Bronchial smooth muscle cell (primary cell): ENCODE measurements at places on chromosomes 13 and 19. TPM values are rescaled to one million over a fixed set of nuclear protein-coding genes. Genes with fewer than 3 reads are reported as not detected.

Gene ZNF431
- 2.5 and 4.4 TPM in 2 replicates for total RNA-seq

Gene ZNF836
- total RNA-seq: 8.2 and 11.5 TPM in 2 replicates

Gene C19orf38
- total RNA-seq: 1.2 and 1.3 TPM in 2 replicates

Gene CYP2A6
- not detected in 2 replicates for total RNA-seq

Gene NXNL1
- total RNA-seq: not detected in 2 replicates

Gene CTXN1
- total RNA-seq: 0.26 and 0.63 TPM in 2 replicates

Gene LAMP1
- 231 and 301 TPM in 2 replicates for total RNA-seq

Gene ZNF607
- 5.2 and 7.5 TPM in 2 replicates for total RNA-seq
